ENCODE measurements at places on chromosomes 4 and X. TPM values are rescaled to one million over a fixed set of nuclear protein-coding genes. Genes with fewer than 3 reads are reported as not detected.

ALPK1 gene
- polyA plus RNA-seq, result 19.6 TPM

NPY5R gene
- polyA plus RNA-seq, result 0.07 TPM

TMA16 gene
- 31.2 TPM for polyA plus RNA-seq

RBBP7 gene
- 280 TPM for polyA plus RNA-seq

USP27X gene
- 8.6 TPM for polyA plus RNA-seq

CFAP47 gene
- 3.1 TPM for polyA plus RNA-seq

ADGRG4 gene
- not detected for polyA plus RNA-seq

TCEAL5 gene
- polyA plus RNA-seq, result 2.6 TPM

RHOXF1 gene
- 0.32 TPM for polyA plus RNA-seq

UGT2B17 gene
- not detected for polyA plus RNA-seq

SMR3B gene
- polyA plus RNA-seq, result not detected

MAOA gene
- polyA plus RNA-seq, result 60.0 TPM

ARX gene
- polyA plus RNA-seq, result 0.84 TPM

MAGEA8 gene
- polyA plus RNA-seq, result 0.12 TPM

MAGEE2 gene
- polyA plus RNA-seq, result 0.99 TPM

MECP2 gene
- polyA plus RNA-seq, result 32.4 TPM

CD38 gene
- polyA plus RNA-seq, result 1.5 TPM

TNIP3 gene
- 1.1 TPM for polyA plus RNA-seq

CT45A2 gene
- 17.7 TPM for polyA plus RNA-seq

Data from right lung (tissue), 10 donors.